ENCODE measurements at places on chromosomes 1 and 21.

- DNase-seq = no peak
These were observed 31.2 kb downstream of the TSEN15 start for GRCh38 chr1:184082541-184083415.

GRCh38 chr1:224922404-224923164 lies 6.9 kb upstream of the DNAH14 start:
- DNase-seq = no peak

- no peak for DNase-seq
These were observed 56.1 kb downstream of the ATP2B4 start for GRCh38 chr1:203682473-203683383.

DNA sequence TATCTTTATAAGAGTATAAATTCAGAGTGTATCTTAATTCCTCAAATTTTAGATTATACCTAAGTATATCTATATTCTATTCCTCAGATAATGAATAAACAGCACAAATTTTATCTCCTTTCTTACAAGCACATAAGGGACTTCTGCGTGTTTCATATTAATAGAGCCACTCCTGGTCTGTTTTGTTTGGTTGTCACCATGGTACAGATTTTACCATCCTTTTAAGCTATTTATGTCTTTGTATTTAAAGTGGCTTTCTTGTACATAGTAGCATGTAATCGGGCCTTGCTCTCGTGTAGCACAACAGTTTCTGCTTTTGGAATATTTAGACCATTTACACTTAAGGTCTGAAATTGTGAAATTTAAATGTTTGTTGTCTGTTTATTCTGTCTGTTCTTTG lies 52.6 kb upstream of the SLC35A3 start:
- no peak for DNase-seq

- no peak for DNase-seq
These were observed 1.2 kb downstream of the RNASEL start for GRCh38 chr1:182587666-182588499.

- no peak for DNase-seq
These were observed 69.1 kb upstream of the MRPS6 start for GRCh38 chr21:34004013-34004938.

- no peak for DNase-seq
These were observed 32.7 kb downstream of the S100A10 start for GRCh38 chr1:151960780-151961513.

DNA sequence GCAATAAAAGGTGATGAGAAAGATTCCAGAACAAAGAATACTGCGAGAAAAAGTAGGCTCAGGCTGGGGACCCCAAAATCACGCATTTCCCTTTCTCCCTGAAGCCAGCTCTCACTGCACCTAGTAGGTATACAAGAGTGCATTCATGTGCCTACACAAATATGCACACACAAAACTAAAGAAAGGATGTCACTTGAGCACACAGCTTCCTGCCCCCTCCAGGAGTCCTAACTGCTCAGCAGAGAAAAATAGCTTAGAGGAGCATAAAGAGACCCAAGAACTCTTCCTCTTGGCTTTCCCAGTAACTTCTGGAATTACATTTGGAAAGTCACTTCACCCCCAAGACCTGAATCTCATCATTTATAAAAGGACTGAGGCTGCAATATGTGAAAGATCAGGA lies 38.0 kb downstream of the JAK1 start:
- DNase-seq = no peak

GRCh38 chr1:22563671-22564602 lies 648 bp downstream of the EPHA8 start:
- DNase-seq = no peak

GRCh38 chr1:16018308-16018707 lies 465 bp upstream of the HSPB7 start:
- DNase-seq = no peak
